Activated T-cell treated with anti-CD3 and anti-CD28 coated beads, Interleukin-2, amount 50 U/mL, for 72 hours (primary cell): ENCODE measurements at places on chromosomes 12 and 14. TPM values are rescaled to one million over a fixed set of nuclear protein-coding genes. Genes with fewer than 3 reads are reported as not detected.

POTEG gene
- total RNA-seq, result not detected

ADAMTS20 gene
- total RNA-seq, result not detected

DYNLL1 gene
- 119 TPM for total RNA-seq

NANOG gene
- not detected for total RNA-seq

DNA sequence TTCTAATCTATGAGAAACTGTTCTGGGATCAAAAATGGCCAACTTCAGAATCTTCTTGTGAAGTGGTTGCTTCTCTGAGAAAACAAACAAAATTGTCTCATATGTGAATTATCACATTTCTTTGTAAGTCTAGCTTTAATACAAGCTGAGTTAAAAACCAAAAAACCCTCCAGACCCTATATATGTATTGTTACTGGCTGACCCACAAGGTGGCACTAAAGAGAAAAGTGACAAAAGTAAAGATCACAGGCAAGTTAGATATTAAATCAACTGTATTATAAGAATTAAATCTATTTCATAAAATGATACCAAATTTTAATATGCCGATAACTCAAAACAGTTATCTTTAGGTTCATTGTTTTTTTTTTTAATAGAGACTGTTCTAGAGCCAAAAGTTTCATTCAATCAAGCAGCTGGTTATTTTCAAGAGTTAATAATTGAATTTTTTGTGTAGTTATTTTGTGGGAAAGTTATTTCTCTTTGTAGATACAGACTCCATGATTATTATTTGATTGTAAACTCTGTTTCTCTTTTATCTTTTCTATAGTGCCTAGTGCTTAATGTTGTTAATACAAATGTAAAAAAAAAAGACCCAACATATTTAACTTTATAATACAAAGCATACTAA is 7.5 kb upstream of the TRHDE start:
- DNase-seq, result no peak

DNA sequence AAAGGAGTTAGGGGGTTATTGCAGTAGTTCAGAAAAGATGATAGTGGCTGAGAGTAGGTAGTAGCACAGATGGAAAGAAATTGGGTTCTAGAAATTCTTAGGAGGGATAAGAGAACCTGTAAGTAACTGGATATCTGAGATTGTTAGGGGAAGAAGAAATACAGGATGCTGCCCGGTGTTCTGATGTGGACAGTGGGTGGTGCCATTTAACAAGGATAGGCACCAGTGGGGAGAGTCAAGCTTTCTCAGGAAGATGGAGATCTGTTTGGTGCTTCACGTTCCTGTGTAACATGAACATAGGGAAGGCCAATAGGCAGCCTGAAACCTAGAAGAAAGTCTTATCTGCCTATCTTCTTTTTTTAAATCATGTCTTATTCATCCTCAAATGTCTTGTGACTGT is 245.9 kb downstream of the NPAS3 start:
- no peak for DNase-seq

DNA sequence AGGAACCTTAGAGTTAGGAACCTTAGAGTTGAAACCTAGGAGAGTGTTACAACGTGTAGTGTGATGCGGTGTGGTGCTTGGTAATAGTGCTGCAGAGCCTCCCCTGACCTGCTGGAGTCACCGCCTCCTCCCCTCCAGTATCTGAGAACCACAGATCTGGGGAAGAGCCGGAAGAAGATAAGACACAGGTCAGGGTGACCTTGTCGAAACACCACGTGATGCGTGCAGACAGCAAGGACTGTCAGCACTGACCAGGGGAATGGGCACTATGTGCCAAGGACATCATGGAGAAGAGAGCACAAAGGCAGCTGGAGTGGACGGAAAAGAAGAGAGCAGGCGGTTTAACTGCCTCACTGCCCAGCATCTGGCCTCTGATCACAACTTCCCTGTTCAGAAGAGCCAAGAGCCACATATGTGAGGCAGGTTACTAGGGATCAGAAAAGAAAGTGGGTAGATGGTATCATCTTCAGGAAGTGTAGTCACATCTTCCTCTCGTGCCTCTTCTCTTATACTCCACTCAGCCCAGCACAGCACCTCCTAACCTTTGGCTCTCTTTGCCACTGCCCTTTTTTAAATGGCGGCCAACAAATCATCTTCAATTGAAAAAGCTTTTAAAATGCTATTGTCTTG is 93.7 kb downstream of the TESC start:
- no peak for DNase-seq
